ENCODE measurements at places on chromosomes 13 and 19. TPM values are rescaled to one million over a fixed set of nuclear protein-coding genes. Genes with fewer than 3 reads are reported as not detected.

Gene FLT1
- 22.9 TPM for polyA plus RNA-seq

DNA sequence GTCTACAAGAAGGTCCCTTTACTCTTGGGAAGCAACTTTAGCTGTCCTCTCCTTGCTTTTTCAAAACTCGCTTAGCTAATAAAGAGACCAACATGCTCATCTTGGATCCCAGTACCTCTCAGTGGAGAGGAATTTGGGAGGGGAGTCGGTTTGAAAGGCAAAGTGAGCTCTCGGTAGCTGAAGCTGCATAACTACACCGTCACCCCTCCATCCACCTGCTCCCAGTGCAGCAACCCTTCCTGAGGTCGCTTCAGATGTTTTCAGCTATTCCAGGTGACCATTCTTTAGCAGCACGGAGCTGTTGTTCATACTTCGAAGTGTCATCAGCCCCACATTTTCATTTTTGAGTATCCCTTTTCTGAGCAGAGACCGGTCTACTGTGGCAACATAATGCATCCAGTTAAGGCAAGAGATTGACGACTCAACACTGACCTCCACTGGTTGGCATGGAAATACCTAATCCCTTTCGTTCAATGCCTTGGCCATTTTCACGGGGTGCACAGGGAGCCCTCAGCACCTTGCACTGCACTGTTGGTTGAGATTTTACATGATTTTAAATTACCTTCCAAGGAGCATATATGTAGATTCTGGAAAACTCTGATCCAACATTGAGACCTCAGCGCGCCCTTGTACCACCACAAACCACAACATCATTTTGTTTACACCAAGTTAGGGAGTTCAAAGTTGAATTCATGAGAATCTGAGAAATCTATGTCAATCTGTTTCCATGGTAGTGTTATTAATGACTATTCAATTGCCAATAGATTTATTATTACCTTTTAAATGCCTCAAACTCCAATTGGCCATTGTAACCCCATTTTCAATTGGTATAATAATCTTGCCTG is 42.2 kb downstream of the DLEU7 start:
- peak; percentile 77 for DNase-seq

Gene CYP2A7
- 0.15 TPM for polyA plus RNA-seq

GRCh38 chr13:33015791-33016323 is 366 bp upstream of the KL start:
- no peak for DNase-seq

Gene ZNF726
- polyA plus RNA-seq, result 17.1 TPM

Gene ATP4A
- not detected for polyA plus RNA-seq

DNA sequence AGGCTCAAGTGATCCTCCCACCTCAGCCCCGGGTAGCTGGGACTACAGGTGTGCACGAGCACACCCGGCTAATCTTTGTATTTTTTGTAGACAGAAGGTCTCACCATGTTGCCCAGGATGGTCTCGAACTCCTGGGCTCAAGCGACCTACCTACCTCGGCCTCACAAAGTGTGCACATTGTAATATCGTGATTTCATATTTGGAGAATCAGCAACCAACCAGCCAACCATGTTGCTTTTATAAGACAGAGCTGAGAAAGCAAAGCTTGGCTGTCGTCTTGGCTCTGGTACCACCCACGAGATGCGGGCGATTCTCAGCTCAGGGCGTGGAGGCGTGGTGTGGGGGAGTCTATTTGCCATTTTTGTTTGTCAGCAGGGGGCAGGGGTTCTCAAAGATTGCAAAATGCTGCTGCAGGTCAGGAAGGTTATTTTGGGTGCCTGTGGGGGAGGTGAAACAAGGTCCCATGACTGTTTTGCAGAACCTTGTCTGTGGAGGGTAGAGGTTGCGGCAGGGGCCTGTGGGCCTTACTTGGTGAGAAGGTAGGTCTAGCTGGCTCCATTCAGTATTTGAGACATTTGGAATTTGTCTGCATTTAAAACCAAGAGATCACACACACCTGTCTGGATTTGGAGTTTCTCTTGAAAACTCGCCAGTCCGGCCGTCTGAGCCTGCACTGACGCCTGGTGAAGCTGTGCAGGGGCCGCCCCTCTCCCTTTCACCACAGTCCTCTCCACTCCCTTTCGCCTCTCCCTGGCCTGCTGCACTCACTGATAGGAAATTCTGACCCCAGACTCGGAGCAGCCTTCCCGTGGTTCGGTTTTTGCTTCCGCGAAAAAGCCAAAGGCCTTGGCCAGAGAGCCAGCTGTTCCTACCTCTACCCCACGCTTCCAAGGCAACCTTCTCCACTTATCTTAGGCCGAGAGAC is 15.4 kb downstream of the TNFAIP8L1 start:
- no peak for DNase-seq

Gene GJB2
- 0.33 TPM for polyA plus RNA-seq

Gene ZNF737
- polyA plus RNA-seq, result 36.9 TPM

GRCh38 chr19:49746206-49746958 is 16.7 kb downstream of the TSKS start:
- peak; percentile 14 for DNase-seq

Gene CD70
- 0.54 TPM for polyA plus RNA-seq

Gene MAST3
- 3.8 TPM for polyA plus RNA-seq

DNA sequence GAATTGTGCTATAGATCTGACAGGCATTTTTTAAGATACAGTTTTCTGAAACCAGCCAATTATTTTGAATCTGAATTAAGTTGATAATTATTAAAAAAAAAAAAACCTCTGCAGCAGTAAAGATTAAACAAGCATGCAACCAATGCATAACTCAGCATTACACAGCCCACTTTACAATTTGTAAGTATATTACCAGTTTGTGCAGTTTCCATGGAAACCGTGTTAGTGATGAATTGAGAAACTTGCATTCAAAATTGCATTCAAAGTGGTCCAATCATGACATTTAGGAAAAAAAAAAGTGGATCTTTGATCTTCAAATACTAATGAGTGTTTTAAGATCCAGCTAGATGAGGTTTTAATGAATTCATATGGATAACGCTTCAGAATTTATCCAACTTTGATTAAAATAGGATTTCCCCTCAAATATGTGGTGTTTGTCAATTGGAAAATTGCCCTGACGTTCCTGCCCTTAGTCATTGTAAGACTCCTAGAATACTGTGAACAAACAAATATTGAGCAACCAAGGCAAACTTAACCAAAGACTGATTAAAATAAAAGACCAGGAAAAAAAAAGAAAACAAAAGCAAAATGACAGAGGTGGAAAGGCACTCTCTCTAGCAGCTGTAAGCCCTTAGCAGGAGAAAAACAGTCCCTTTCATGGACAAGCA is 314.8 kb upstream of the MAB21L1 start:
- peak; percentile 65 for DNase-seq

DNA sequence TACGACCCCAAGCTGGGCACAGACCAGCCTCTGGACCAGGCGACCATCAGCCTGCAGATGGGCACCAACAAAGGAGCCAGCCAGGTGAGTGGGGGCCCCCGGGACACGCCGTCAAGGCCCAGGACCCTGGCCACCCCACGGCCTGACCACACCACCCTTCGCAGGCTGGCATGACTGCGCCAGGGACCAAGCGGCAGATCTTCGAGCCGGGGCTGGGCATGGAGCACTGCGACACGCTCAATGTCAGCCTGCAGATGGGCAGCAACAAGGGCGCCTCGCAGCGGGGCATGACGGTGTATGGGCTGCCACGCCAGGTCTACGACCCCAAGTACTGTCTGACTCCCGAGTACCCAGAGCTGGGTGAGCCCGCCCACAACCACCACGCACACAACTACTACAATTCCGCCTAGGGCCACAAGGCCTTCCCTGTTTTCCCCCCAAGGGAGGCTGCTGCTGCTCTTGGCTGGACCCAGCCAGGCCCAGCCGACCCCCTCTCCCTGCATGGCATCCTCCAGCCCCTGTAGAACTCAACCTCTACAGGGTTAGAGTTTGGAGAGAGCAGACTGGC is 9.6 kb downstream of the ELOF1 start:
- no peak for DNase-seq

DNA sequence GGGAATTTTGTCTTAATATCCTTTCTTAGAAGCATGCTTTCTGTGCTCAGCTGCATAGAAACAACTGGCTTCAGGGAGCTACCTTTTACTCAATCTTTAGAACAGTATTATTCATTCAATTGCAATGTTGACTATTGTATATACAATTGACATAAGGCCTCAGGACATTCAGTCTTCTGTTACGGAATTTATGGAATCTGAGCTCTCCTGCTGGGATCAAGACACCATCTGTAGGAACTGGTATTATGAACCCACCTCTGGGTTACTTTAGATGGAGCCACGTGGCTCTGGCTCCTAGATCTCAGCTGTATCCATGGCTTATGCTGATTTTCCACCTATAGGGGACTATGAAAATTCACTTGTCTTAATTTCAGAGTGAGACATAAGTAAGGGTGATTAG is 716.2 kb upstream of the GPC6 start:
- no peak for DNase-seq

DNA sequence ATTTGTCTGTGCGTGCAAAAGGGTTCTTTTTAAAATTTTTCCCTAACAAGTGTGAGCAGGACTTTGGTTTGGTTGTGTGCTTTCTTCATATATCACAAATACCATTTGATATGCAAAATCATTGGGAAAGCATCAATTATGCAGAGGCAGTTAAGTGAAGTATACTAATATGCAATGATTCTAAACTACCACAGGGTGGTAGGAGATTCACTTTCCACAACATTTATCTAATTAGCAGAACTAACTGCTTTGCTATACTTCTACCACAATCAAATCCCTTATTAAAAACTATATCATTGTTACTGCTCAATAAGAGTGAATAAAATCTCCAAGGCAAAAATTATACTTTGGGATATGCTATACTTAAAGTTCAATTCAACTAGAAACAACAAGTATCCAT is 2738.9 kb upstream of the PCDH20 start:
- no peak for DNase-seq

Gene NXNL1
- not detected for polyA plus RNA-seq

- no peak for DNase-seq
Observed at GRCh38 chr19:18051887-18052286, 34.8 kb downstream of the IL12RB1 start.

Gene ZNF331
- polyA plus RNA-seq, result 16.3 TPM

Gene PNMA8C
- polyA plus RNA-seq, result 1.3 TPM

Gene AMER2
- 0.43 TPM for polyA plus RNA-seq

Gene LYPD5
- 0.49 TPM for polyA plus RNA-seq

DNA sequence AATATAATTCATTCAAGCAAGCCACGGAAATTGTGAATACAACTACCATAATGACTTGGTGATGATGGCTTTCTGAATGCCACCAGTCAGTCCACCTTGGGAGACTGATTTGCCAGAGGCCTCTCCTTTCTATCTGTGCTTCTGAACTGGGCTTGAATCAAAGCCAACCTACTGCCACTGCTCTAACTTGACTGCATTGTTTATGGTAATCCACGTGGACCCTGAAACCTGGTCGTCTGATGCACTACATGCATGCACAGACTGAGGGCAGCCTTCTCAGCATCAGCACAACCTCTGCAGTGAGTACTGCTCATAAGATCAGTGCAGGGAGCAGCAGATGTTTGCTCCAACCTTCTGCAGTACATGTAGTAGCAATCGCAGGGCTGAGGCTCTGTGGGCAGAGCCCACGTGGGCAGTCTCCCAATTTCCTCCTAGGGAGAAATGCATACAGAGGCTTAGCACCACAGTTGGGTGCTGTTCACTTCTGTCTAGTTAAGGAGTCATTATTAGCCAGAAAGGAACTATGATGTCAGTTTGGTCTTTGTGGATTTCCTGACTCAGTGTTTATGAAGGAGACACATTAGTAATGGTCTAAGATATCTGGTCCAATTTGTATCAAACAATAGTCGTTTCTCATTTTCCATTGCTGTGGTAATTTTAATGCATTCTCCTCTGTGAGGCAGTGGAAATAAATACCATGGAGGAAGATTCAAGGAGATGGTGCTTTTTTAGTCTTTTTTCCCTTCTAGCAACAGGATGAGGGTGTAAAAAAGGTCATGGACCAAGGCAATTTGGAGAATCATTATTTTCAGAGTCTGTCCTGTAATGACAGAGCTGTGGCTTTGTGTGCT is 82.5 kb downstream of the AKAP11 start:
- no peak for DNase-seq

DNA sequence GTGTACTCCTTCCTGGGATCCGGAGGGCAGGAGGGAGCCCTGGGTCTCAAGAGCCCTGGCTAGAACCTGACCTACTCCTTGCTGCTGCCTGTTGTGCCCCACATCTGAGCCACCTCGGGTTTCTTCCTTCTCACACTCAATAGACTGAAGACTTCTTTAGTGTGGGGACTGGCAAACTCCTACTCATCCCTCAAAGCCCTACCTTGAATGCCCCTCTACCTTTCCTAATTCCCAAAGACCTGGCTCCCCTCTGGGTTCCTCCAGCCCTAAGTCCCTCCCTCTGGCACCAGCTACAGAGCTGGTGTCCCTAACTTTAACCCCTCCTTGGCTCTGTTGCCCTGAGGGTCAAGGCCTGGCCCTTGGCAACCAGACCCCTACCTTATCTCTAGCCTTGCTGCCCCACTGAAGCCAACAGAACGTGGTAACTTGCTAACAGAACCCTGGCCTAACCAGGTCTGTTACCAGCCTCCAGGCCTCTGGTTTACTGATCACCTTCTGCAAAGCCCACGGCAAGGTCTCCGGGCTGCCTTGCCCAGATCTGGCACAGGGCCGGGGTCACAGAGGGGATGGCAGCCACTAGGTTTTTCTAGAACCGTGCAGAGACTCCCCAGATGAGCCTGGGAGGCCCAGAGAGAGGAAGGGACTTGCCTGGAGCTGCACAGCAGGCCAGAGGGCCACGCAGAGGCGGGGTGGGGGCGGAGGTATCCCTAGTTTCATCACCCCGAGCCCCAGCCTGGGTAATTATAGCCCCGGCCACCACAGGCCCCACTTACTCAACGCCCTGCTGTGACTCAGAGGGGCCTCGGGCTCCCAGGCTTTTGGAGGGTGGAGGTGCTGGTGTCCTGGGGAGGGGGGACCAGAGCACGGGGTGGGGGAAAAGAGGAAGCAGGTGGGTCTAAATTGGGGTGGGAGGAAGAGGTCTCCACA is 15.3 kb downstream of the ZBTB7A start:
- DNase-seq, result no peak

DNA sequence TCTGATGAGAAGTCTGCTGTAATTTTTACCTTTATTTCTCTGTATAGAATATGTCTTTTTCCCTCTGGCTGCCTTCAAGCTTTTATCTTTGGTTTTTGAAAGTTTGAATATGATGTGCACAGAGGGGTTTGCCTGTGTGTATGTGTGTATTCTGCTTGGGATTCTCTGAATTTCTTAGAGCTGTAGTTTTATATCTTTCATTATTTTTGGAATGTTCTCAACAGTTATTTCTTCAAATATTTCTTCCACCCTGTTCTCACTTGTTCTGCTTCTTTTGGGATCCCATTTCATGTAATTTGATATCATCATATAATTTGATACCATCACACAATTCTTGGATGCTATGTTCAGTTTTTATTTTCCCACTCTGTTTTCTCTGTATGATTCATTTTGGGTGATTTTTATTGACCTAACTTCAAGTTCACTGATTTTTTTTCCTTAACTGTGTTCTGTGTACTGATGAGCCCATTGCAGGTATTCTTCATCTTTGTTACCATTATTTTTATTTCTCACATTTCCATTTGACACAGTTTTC is 7.5 kb downstream of the COG3 start:
- no peak for DNase-seq

Gene PSG6
- polyA plus RNA-seq, result 0.20 TPM

DNA sequence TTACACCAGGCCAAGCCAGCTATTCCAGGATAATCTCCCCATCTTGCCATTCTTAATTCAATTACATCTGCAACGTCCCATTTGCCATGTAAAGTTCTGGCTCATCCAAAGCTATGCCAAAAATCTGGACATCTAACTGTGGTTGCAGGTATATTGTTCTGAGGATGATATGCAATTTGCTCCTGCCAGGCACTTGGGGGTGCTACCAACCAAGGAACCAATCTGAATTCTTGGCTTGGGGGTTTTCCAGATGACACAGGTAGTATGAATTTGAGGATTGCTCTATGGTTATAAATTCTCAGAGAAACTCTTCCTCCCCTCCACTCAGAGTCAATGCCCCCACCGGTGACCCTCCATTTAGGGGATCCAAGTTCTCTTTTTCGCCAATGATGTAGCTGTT is 33.0 kb downstream of the CRYL1 start:
- no peak for DNase-seq

Measured in right lung (tissue), 10 donors.